Activated CD4-positive, alpha-beta T cell treated with anti-CD3 and anti-CD28 coated beads, Interleukin-2, amount 50 U/mL, for 4 hours (primary cell): ENCODE measurements at places on chromosomes 4 and X.

- no peak for DNase-seq
Observed at GRCh38 chr4:175035905-175036304, 117.7 kb downstream of the ADAM29 start.

- DNase-seq = no peak
Observed at GRCh38 chr4:85106805-85107336, 140.4 kb upstream of the WDFY3 start.

DNA sequence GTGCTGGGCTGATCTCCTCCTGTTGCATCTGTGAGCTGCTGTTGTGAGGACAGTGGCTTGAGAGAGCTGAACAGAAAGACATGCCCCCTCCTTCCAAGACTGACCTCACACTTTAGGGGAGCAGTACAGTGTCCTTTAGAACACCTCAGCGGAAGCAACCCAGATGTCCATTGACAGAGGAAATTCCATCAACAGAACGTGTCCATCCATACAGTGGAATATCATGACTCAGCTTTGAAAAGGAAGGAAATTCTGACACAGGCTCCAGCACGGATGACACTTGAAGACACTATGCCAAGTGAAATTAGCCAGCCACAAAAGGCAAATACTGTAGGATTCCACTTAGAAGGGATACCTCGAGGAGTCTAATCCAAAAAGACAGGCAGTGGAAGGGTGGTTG is 103.5 kb downstream of the GPR143 start:
- no peak for DNase-seq

GRCh38 chr4:109007976-109008375 is 245.1 kb upstream of the ETNPPL start:
- DNase-seq = no peak

DNA sequence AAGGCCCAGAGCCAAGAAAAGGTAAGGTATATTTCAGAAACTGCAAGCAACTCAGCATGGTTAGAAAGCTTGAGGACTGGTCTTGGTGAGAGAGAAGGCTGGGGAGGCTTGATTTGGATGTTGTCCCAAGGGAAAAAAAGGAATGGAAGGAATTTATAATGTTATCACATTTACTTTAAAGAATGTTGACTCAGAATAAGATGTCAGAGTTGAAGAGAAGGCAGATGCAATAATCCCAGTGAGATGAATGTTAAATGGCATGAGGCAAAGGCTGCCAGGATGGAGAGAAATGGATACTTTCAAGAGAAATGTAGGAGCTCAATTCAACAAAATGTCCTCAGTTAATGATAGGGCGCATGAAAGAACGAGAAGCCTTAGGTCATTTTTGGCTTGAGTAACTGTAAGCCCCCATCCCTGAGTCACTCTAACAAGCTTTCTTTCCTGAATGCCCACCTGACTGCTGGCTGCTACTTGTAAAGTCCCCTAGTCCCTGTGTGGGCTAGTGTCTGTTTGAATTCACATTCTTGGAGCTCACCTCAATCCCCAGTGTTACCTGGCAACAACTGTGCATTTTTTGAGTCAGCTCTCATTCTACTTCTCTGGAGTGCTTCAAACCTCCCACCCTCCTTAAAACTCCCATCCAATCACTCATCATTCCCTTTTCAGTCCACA is 103.0 kb upstream of the TAPT1 start:
- DNase-seq = no peak

DNA sequence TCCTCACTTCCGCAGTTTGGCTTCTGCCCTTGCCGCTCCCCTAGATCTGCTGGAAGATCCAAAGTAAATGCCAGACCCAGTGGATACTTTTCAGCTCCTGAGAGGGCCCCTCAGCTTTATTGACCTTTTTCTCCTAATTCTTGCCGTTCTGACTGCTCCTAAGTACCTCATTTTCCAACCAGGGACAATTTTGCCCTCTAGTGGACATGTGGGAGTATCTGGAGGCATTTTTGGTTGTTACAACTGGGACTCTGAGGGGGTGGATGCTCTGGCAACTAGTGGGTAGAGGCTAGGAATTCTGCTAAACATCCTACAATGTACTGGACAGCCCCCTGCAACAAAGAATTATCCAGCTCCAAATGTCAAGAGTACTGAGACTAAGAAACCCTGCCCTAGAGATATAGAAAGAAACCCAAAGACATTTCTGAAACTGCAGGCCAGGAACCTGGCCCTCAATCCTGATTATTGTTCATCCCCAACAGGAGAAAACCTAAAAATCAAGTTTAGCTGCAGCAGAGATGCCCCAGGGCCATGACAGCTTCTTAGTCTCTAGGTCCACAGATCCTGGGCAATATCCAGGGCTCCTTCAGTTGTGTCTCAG is 3.4 kb downstream of the TEX13B start:
- DNase-seq = no peak

- no peak for DNase-seq
Observed at GRCh38 chr4:21811565-21811964, 137.0 kb downstream of the KCNIP4 start.

GRCh38 chr4:14359991-14360390 is 642.3 kb upstream of the CPEB2 start:
- DNase-seq = no peak

GRCh38 chr4:183390374-183390773 is 54.1 kb upstream of the CDKN2AIP start:
- no peak for DNase-seq

- DNase-seq = no peak
Observed at GRCh38 chr4:183158062-183158461, 59.0 kb downstream of the WWC2 start.
